A673 (cell line): ENCODE measurements at places on chromosomes 2 and 18.

GRCh38 chr2:30702694-30703093, 104.6 kb downstream of the CAPN13 start:
- H3K36me3 ChIP-seq: no peaks in the 10 kb centered on the region
- H3K4me1 ChIP-seq: peaks cover 4% of the 10 kb centered on the region
- H3K4me3 ChIP-seq: no peak overlapping the region
- no peak overlapping the region for H3K27ac ChIP-seq
- no peak for DNase-seq

DNA sequence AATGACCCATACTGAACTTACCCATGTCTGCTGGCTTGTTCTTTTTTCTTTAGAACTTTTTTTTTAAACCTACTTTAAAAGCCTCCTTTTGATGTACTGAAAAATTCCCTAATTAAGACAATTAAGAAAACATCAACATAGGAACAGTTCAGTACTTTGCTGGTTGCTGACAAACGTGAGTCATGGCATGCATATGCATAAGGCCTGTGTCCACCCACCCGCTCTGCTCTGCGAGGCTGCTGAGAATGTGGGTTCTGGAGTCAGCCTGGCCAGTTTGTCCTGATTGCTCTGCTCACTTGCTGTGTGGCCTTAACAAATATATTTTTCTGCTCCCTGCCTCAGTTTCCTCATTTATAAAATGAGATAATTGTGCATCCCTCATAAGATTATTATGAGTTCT, 27.3 kb downstream of the LAMA3 start:
- H3K4me3 ChIP-seq: no peak overlapping the region
- peaks cover 9% of the 10 kb centered on the region for H3K4me1 ChIP-seq
- no peaks in the 10 kb centered on the region for H3K27me3 ChIP-seq
- H3K36me3 ChIP-seq: no peaks in the 10 kb centered on the region

GRCh38 chr2:181309586-181309985, 147.6 kb upstream of the ITGA4 start:
- H3K27me3 ChIP-seq: no peaks in the 10 kb centered on the region
- DNase-seq: no peak
- H3K27ac ChIP-seq: no peak overlapping the region
- H3K4me1 ChIP-seq: no peaks in the 10 kb centered on the region
- H3K36me3 ChIP-seq: no peaks in the 10 kb centered on the region

- no peak overlapping the region for H3K27ac ChIP-seq
- no peaks in the 10 kb centered on the region for H3K4me1 ChIP-seq
- peaks cover 28% of the 10 kb centered on the region for H3K27me3 ChIP-seq
- no peaks in the 10 kb centered on the region for H3K36me3 ChIP-seq
- no peak for DNase-seq
These were observed 10.5 kb upstream of the DSG2 start for GRCh38 chr18:31487246-31488015.

GRCh38 chr18:9755615-9756014, 47.5 kb downstream of the RAB31 start:
- no peaks in the 10 kb centered on the region for H3K27me3 ChIP-seq
- H3K36me3 ChIP-seq: no peaks in the 10 kb centered on the region
- H3K27ac ChIP-seq: no peak overlapping the region
- DNase-seq: no peak
- H3K4me3 ChIP-seq: no peak overlapping the region

DNA sequence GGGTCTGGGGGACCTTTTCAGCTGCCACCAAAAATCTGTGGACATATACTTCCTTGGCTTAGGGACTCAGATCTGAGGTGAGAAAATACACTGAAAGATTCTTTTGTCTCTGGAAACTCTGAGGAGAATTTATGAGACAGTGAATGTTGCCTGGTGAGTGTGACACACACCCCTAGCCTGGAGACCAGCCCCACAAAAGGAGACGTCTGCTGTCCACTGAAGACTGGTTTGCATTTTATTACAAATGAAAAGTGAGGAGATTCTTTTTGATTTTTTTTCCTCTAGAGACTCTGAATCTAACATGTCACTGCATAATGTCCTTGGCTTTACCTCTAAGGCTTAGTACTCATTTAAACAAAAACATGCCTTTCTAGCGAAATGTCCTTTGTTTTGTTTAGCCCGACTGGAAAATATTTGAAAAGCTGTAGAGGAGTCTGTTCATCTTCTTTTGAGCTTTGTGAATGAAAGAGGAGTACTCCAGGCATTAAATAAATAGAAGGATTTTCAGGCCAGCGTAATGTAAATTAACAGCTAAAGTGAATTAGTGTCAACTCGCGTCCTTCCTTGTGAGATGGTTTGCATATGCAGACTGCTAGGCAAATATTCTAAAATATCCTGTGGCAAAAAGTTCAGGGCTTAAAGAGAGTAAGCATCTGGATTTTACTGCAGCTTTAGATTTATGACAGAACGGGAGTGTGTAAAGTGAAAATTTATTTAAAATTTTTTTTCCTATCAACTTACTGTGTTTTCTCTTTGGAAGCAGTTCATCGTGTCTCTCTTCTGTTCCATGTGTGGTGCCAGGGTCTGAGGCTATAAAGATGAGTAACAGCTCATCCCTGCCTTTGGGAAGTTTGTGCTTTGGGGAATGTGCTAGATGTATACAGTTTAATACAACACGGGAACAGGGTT, 125.4 kb downstream of the VWA3B start:
- H3K4me3 ChIP-seq: no peak overlapping the region
- DNase-seq: no peak
- no peaks in the 10 kb centered on the region for H3K4me1 ChIP-seq
- peaks cover 58% of the 10 kb centered on the region for H3K27me3 ChIP-seq
- H3K36me3 ChIP-seq: no peaks in the 10 kb centered on the region
- H3K27ac ChIP-seq: no peak overlapping the region

- no peak for DNase-seq
- H3K36me3 ChIP-seq: peaks cover 41% of the 10 kb centered on the region
- no peaks in the 10 kb centered on the region for H3K4me1 ChIP-seq
- H3K27ac ChIP-seq: no peak overlapping the region
These were observed 69.1 kb upstream of the AMMECR1L start for GRCh38 chr2:127954857-127955256.

DNA sequence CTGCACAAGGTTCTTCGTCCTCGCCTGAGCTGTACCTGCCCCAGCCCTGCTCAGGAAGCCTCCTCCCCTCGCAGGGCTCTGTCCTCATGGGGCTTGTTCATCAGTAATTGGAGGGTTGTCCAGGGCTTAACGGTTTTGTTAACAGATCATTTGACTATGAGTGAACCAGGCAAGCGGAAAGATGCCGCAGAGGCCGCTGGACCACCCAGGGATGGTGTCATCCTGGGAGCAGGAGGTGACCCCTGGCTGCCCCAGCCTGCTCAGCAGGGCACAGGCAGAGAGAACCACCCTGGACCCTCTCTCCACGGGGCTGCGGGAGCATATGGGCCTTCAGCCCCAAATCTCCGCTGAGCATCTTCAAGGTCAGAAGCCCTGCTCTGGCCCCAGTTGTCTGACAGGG, 264.3 kb downstream of the KLHL29 start:
- no peak for DNase-seq
- H3K36me3 ChIP-seq: no peaks in the 10 kb centered on the region
- peaks cover 6% of the 10 kb centered on the region for H3K4me1 ChIP-seq
- H3K27me3 ChIP-seq: no peaks in the 10 kb centered on the region
- H3K27ac ChIP-seq: no peak overlapping the region
- H3K4me3 ChIP-seq: no peak overlapping the region

- peaks cover 17% of the 10 kb centered on the region for H3K4me1 ChIP-seq
- H3K27ac ChIP-seq: no peak overlapping the region
- H3K36me3 ChIP-seq: no peaks in the 10 kb centered on the region
- no peaks in the 10 kb centered on the region for H3K27me3 ChIP-seq
These were observed 266.5 kb downstream of the EIPR1 start for GRCh38 chr2:3110994-3111666.

DNA sequence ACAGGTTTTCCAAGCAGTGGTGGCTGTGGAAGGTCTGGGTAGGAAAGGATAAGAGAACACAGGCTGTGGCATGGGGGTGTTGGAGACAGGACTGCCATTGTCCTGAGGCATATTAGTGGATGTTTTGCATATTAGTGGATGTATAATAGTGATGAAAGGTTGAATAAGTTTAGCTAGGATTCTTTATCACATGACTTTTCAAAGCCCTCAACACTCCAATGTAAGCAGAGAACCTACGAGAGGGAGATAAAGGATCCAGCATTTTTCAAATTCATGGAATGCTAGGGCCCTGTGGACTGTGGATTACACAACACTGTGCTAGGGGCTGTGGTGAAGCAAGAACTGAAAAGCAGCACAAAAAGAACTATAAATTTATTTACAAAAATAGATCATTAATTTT, 63.2 kb downstream of the POLE4 start:
- H3K27me3 ChIP-seq: no peaks in the 10 kb centered on the region
- DNase-seq: no peak
- no peak overlapping the region for H3K4me3 ChIP-seq
- H3K36me3 ChIP-seq: no peaks in the 10 kb centered on the region

DNA sequence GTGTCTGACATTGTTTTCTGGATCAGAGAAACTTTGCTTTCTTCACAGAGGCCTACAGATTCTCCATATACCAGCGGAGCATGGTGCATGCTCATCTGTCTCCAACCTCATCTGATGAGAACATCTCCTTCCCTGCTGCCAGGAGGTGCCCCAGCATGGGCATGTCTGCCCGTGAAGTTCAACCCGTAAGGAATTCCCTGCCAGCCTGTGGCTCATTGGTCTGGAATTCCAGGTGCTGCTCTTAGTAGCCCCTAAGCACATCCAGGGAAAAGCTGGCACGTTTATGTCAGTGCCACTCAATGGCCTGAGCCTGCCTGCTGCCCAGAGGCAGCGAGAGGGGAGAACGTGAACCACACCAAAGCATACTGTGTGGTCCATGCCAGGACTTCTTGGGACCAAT, 1.7 kb upstream of the SP100 start:
- no peak for DNase-seq
- H3K27me3 ChIP-seq: peaks cover 20% of the 10 kb centered on the region
- H3K4me3 ChIP-seq: no peak overlapping the region

- H3K4me3 ChIP-seq: no peak overlapping the region
- H3K27ac ChIP-seq: no peak overlapping the region
- H3K27me3 ChIP-seq: no peaks in the 10 kb centered on the region
- H3K36me3 ChIP-seq: no peaks in the 10 kb centered on the region
- H3K4me1 ChIP-seq: no peaks in the 10 kb centered on the region
These were observed 198.8 kb downstream of the KCNS3 start for GRCh38 chr2:18077231-18077630.

- no peaks in the 10 kb centered on the region for H3K36me3 ChIP-seq
- H3K27me3 ChIP-seq: peaks cover 8% of the 10 kb centered on the region
- no peak overlapping the region for H3K4me3 ChIP-seq
- no peaks in the 10 kb centered on the region for H3K4me1 ChIP-seq
- no peak overlapping the region for H3K27ac ChIP-seq
- no peak for DNase-seq
These were observed 1696.7 kb upstream of the PIK3C3 start for GRCh38 chr18:40258311-40258710.
